Right lobe of liver (tissue), 6 donors: ENCODE measurements at places on chromosomes 1 and 21. TPM values are rescaled to one million over a fixed set of nuclear protein-coding genes. Genes with fewer than 3 reads are reported as not detected.

YIPF1 gene
- 34.5 TPM for total RNA-seq

SERTAD4 gene
- total RNA-seq = not detected

PGLYRP4 gene
- total RNA-seq = not detected

GPR3 gene
- not detected for total RNA-seq

VSIG8 gene
- total RNA-seq = not detected
